Activated CD4-positive, CD25-positive, alpha-beta regulatory T cell treated with anti-CD3 and anti-CD28 coated beads, Interleukin-2, amount 50 U/mL, for 72 hours (primary cell): ENCODE measurements at places on chromosomes 2 and 18.

GRCh38 chr2:216142540-216142939, 33.4 kb downstream of the XRCC5 start:
- DNase-seq: no peak

- DNase-seq: no peak
Observed at GRCh38 chr18:9608728-9609127, 5.6 kb downstream of the PPP4R1 start.

DNA sequence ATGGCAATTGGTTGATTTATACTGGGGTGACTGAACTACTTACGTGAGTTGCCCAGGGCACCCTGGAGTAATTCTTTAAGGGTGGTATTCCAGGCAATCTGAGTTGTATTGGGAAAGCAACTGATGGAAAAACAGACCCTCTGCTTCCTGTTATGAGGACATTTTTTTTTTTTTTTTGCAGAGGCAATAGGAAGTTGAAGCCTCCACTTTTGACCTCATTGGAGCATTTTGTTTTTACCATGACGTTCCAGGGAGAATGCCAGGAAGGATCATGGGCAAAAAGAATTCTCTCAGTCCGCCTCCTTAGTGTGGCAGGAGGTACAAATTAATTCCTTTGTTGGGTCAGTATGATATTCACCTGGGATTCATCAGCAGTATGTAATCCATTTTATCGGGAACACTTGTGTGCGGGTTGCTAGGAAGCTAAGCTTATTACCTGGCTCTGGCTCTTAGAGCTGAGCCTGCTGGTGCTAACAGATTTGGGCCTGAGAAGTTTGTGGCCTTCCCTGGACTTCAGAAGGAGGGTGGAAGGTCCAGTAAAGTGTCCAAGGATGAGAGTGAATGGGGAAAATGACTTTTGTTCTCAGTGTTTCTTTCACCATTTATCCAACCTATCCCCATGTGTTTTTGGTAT, 272.9 kb upstream of the EPAS1 start:
- no peak for DNase-seq

GRCh38 chr18:13405305-13406038, 186.9 kb downstream of the LDLRAD4 start:
- DNase-seq: no peak

GRCh38 chr2:180991820-180992219, 11.4 kb downstream of the UBE2E3 start:
- DNase-seq: no peak

DNA sequence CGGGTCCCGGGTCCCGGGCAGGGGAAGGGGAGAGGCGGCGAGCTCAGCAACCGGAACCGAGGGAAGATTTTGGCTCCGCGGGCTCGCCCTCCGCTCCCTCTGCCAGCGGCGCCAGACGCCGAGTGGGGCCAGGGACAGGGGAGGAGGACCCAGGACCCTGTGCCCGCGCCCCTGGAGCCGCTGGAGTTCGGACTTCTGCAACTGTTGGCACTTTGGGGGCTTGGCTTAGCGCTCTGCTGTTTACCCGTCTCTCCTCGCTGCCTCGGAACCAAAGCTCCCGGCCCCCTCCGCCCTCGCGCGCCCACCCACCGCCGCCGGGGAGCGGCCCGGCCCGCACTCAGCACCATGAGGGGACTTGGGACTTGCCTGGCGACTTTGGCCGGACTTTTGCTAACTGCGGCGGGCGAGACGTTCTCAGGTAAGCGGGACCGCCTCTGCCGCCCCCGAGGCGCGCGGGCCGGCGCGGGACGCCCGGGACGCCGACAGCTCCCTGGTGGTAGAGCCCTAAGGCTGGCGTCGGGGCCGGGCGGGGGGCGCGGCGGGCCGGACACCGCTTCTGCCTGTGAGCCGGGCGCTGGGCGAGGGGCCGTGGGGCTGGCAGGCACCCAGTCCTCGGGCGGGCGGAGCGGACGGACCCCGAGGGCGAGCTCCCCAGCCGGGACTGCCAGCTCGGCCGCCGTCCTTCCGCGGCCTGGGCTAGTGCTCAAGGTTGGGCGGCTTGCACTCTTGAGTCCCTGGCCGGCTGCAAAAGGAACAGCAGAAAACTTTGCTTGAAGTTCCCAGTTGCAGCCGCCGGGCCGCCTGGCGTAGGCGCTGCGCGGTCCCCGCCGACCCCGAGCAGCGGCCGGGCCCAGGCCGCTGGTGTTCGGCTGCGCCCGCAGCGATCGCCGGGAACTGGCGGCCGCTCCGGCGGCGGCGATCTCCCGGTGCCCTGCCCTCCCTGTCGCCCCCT, 634 bp downstream of the PTPRM start:
- DNase-seq: peak; percentile 28

DNA sequence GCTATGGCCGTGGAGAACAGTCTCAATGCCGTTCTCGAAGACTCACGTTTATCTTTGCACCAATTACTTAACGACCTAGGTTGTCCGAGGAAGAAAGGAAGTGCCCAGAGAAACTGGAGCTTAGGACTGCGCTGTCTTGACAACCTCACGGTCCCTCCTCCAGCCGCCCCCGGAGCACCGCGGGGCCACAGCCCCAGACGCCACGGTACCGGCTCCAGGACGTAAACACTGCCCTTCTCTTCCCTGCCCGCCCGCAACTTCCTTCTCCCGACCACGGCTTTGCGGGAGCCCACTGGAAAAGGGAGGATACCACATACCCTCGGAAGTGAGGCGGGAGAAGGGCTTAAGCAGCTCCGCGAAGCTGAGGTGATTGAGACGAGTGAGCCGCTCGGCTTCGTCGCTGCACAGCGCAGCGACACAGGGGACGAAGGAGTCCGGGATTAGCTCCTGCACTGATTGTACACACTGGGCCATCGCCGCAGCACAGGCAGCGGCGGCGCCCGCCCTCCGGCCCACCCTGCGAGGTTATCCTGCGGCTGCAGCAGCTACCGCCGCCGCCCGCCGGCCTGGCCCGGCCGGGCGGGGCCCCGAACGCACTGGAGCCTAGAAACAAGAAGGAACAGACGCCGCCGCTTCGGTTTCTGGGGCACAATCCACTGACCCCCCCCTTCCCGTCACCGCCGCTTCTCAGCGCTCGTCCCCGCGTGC, 483 bp downstream of the TRAPPC8 start:
- DNase-seq: peak; percentile 51

DNA sequence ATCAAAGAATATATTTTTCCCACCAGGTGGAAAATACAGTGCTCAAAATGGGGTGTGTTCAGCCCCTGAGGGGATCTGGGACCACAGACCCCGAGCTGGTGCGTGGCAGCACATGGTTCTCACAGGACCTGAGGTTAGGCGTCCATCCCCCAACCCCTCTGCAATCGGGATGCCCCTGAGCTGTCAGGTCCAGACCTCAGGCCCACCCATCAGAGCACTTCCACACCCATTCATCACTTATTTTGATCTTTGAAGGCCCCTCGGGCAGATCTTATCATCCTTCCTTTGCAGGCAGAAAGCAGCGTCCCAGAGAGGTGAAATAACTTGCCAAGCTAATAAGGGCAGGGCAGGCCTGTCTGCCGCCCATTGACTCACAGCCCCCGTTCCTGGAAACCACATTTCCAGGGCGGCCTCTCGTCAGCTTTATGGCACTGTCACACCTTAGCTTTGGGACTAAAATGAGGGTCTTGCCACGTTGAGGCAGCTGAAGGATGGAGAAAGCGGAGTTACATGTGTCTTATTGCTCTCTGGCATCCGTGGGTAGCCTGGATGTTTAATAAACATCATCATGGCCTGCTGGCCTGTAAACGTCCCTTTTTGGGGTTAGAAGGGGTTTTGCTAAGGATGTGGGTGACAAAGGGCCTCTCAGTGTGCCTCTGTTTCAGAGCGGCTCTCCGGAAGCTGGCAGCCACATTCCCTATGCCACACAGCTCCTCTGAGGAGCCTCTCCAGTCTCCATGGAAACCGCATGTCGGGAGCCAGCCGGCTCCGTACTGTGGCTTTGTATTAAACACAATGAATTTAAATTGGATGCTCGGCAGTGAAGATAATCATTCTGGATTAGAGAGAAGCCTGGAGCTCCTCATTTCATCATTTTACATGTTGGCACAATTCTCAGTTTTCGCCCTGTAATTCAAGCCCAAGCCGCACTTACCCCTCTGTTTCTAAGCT, 58.3 kb upstream of the MAPRE3 start:
- DNase-seq: no peak

DNA sequence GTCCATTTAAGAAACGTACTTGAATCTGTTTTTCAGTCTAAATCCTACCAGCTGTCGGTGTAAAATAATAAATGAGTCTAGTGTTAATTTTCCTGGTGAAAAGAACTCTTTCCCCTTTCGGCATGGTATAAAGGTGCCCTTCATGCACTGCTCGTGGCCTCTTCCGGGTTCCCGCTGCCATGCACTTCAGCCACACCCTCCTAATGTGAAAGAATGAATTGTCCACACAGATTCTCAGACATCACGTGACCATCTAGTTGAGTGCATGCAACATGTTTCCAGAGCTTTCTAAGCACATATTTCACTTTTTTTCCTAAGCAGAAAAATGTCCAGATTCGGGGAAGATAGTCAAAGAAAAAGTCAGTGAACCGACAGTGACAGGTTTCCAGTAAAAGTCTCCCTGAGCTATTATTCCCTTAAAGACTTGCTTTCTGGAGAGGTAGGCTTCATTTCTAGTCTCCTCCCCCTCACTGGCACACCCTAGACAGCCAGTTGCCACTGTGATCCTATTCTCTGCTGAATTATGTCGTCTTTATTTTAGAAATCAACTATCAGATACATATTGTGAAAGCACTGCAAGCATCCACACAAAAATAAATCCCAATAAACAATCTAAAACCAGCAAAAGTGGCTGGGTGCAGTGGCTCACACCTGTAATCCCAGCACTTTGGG, 65.9 kb upstream of the RPL31 start:
- no peak for DNase-seq

DNA sequence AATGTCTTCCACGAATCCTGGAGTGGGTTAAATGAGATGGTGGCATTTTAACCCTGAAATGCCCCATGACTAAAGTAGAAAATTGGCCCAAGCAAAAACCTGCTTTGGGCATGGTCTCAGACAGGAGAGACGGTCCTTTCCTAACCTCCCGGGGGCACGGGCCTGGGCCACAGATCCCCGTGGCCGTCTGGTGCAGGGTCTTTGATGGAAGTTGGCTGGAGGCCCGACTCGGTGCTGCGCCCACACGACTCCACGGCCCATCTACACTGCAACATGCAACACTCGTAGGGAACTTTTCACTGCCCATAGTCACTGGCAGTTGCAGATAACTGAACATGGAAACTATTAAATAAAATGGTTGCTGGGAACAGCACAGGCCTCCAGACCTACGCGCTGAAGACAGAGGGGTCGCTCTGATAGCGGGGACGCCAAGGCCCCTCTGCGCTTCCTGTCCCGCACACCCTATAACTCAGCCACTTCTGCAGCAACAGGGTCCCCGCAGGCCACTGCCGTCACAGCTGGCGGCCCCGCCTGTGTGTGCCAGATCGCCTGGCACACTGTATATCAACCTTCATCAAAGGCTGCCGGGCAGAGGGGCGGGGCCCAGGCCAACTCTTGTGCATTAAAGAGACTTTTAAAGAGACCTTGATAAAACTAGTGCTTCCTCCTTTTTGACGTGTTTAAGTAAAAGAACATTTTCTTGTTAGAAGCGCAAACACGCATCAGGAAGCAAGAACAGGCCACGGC, 214.1 kb downstream of the TWIST2 start:
- no peak for DNase-seq
